Lower lobe of right lung (tissue), 2 donors: ENCODE measurements at places on chromosomes 1 and 21.
A peak's percentile ranks its signal among the peaks of the same experiment; 100 is the strongest.

- H3K27ac ChIP-seq: no peak overlapping the region
- no peak overlapping the region for H3K4me3 ChIP-seq
- H3K36me3 ChIP-seq: no peaks in the 10 kb centered on the region
- H3K4me1 ChIP-seq: no peaks in the 10 kb centered on the region
Observed at GRCh38 chr1:230631477-230631876, 10.8 kb upstream of the COG2 start.

GRCh38 chr21:37237764-37238163, 29.4 kb downstream of the VPS26C start:
- no peak overlapping the region for H3K4me3 ChIP-seq
- H3K4me1 ChIP-seq: peaks cover 8% of the 10 kb centered on the region
- no peak for DNase-seq
- peaks cover 85% of the 10 kb centered on the region for H3K36me3 ChIP-seq

DNA sequence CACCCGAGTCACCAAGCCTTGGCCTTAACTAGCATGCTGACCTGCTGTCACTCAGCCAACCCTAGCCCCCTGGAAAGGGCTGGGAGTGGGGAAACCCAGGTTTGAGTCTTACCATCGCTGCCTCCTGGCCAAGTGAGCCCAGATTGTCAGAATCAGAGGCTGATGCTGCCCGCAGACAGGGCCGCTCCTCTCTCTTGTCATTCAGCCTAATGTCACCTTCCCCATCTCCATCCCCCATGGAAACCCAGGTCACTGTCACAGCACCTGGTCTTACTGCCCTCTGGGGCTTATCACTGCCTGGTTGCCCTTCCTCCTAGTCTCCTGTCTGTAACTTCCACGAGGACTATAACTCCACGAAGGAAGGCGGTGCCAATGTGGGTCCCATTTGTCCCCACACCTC, 53.6 kb upstream of the CASZ1 start:
- no peak overlapping the region for H3K27ac ChIP-seq
- no peaks in the 10 kb centered on the region for H3K27me3 ChIP-seq
- DNase-seq: no peak

DNA sequence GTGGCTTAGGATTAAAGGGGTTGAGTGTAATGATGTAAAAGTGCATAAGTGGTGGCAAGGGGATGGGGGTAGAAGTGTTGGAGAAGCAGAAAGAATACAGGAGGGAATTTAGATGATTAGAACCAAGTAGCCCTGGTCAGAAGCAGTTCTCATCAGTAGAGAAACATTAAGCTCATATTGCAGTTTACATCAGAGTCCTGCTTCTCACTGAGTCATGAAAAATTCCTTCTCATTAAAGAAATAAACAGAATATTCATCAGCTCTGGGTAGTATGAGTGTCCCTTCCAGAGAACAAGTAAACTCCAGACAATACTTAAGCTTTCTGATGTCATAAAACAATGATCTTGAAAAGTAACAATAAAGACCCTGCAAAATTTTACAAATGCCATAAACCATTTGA, 36.5 kb downstream of the LRRIQ3 start:
- DNase-seq: no peak
- H3K36me3 ChIP-seq: no peaks in the 10 kb centered on the region
- no peak overlapping the region for H3K4me3 ChIP-seq
- H3K27me3 ChIP-seq: no peaks in the 10 kb centered on the region
- H3K4me1 ChIP-seq: no peaks in the 10 kb centered on the region

- H3K27ac ChIP-seq: no peak overlapping the region
- no peaks in the 10 kb centered on the region for H3K27me3 ChIP-seq
- H3K4me3 ChIP-seq: no peak overlapping the region
Observed at GRCh38 chr1:27149084-27149761, 5.7 kb downstream of the SLC9A1 start.

- H3K36me3 ChIP-seq: no peaks in the 10 kb centered on the region
- no peaks in the 10 kb centered on the region for H3K4me1 ChIP-seq
- no peaks in the 10 kb centered on the region for H3K27me3 ChIP-seq
- no peak overlapping the region for H3K4me3 ChIP-seq
Observed at GRCh38 chr1:177091040-177091439, 73.5 kb downstream of the ASTN1 start.

DNA sequence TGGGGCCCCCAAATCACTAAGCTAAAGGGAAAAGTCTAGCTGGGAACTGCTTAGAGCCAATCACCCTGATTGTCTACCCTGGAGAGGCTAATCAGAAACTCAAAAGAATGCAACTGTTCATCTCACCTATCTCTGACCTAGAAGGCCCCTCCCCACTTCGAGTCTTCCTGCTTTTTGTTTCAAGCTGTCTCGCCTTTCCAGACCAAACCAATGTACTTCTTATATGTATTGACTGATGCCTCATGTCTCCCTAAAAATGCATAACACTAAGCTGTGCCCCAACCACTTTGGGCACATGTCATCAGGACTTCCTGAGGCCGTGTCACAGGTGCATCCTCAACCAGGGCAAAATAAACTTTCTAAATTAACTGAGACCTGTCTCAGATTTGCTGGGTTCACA, 209.5 kb downstream of the APP start:
- H3K27ac ChIP-seq: no peak overlapping the region
- H3K27me3 ChIP-seq: no peaks in the 10 kb centered on the region
- DNase-seq: no peak
- H3K4me3 ChIP-seq: no peak overlapping the region
- H3K36me3 ChIP-seq: no peaks in the 10 kb centered on the region

DNA sequence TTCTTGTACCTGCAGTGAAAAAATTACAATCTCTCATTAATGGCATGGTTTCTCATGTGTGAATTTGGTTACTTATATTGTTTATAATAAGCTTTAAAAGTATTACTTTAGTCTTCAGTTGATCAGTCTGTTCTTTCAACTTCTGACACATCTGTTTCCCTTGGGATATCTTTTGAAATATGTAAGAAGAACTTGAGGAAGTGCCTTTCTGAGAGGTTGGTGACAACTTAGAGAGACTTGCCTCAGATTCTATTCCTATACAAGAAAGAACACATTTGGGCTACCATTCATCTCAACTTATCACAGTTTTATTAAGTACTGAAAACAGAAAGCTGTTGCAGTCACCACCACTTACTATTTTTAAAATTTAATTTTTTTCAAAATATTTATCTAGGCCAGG, 8.1 kb downstream of the AKNAD1 start:
- no peak for DNase-seq
- H3K4me1 ChIP-seq: peaks cover 11% of the 10 kb centered on the region
- H3K27me3 ChIP-seq: no peaks in the 10 kb centered on the region
- H3K36me3 ChIP-seq: no peaks in the 10 kb centered on the region

- no peaks in the 10 kb centered on the region for H3K27me3 ChIP-seq
- no peaks in the 10 kb centered on the region for H3K4me1 ChIP-seq
- peak; percentile 61 for DNase-seq
- no peaks in the 10 kb centered on the region for H3K36me3 ChIP-seq
- H3K27ac ChIP-seq: no peak overlapping the region
Observed at GRCh38 chr21:32921632-32922230, 104.0 kb upstream of the OLIG2 start.

DNA sequence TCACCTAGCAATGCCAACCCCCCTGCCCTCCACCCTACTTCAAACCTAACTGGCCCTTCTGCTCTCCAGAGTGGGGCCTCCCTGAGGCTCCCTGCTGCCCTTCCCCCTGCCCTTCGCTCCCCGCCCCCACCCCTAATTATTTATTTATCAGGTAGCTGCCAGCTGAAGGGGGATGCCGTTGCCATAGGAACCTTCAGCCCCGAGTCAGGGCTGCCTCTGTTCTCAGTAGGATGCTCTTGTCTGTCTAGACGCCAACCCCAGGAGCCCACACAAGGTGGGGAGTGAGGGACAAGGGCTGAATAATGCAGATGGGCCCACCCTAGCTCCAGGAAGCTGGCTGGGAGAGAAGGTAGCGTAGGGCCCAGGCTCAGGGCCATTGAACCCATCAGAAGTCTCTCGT, 41.1 kb downstream of the NKAIN1 start:
- no peak for DNase-seq
- no peak overlapping the region for H3K4me3 ChIP-seq
- no peaks in the 10 kb centered on the region for H3K27me3 ChIP-seq
- H3K4me1 ChIP-seq: no peaks in the 10 kb centered on the region
- no peaks in the 10 kb centered on the region for H3K36me3 ChIP-seq

DNA sequence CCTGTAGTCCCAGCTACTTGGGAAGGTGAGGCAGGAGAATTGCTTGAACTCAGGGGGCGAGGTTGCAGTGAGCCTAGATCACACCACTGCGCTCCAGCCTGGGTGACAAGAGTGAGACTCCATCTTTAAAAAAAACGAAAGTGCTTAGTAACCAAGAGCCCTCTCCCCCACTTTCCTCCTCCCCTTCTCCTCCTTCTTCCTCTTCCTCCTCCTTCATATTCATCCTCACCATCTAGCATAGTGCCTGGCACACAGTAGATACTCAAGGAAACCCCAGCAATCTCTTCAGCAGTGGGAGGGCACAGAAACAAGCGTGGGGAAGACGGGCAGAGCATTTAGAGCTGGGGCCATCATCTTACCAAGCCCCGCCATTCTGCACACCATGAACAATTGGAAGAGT, 119.4 kb upstream of the SLC45A1 start:
- no peak overlapping the region for H3K27ac ChIP-seq
- no peak overlapping the region for H3K4me3 ChIP-seq
- H3K36me3 ChIP-seq: no peaks in the 10 kb centered on the region
- H3K27me3 ChIP-seq: no peaks in the 10 kb centered on the region
- H3K4me1 ChIP-seq: peaks cover 42% of the 10 kb centered on the region

DNA sequence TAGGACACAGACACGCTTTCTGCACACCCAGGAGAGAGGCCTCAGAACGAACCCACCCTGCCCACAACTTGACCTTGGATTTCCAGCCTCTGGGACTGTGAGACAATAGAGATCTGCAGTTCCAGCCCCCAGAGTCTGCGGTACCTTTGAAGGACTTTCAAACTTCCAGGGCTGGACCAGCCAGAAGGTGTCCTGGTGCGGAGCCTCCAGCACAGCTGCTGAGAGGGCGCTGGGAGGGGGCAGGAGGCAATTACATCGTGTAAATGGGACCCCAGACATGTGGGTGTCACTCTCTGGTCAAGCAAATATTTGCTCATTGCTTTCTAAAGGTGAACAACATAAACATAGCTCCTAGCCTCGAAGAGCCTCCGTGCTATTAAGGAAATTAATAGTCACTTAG, 58.7 kb upstream of the ACTRT2 start:
- no peaks in the 10 kb centered on the region for H3K36me3 ChIP-seq
- DNase-seq: peak; percentile 14
- no peak overlapping the region for H3K4me3 ChIP-seq
- H3K27ac ChIP-seq: no peak overlapping the region

GRCh38 chr1:65409816-65410326, 10.6 kb upstream of the LEPR start:
- DNase-seq: no peak
- no peaks in the 10 kb centered on the region for H3K4me1 ChIP-seq
- H3K27me3 ChIP-seq: no peaks in the 10 kb centered on the region
- no peak overlapping the region for H3K4me3 ChIP-seq
- no peaks in the 10 kb centered on the region for H3K36me3 ChIP-seq

DNA sequence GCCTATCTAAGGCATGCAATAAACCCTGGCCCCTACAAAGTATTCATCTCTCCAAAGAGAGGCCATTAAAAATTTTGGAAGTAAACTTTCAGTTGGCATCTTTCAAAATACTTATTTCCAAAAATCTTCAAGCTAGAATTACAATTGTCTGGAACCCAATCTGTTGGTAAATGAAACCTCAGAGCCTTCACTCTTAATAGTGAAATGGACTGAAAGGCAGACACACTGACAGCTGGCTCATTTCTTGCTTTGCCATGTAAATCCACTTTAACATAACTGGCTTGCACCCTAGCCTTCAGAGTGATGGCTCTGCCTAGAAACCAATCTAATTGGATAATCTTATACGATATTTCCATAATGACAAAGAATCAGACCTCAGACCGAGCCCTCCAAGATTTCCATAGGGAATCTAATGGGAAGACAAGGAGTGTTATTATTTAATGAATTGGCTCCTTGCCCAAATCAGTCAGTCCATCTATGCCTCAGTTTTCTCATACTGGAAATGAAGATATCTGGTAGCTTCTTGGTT, 9.2 kb upstream of the PALMD start:
- no peaks in the 10 kb centered on the region for H3K27me3 ChIP-seq
- H3K4me3 ChIP-seq: no peak overlapping the region
- no peak overlapping the region for H3K27ac ChIP-seq
- H3K36me3 ChIP-seq: no peaks in the 10 kb centered on the region
